ENCODE measurements at places on chromosomes 16 and 17.

DNA sequence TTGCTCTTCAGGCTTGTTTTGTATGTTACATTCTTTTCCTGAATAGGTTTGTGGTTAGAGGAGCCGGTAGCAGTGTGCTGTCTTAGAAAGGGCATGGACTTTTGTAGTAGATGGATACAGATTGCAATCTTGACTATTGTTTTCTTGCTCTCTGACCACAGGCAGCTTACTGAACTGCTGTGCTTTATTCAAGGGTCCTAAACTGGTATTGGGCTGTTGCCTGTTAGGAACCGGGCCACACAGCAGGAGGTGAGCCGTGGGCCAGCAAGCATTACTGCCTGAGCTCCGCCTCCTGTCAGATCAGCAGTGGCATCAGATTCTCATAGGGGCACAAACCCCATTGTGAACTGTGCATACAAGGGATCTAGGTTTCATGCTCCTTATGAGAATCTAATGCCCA, 373.9 kb downstream of the CPPED1 start:
- DNase-seq, result no peak

DNA sequence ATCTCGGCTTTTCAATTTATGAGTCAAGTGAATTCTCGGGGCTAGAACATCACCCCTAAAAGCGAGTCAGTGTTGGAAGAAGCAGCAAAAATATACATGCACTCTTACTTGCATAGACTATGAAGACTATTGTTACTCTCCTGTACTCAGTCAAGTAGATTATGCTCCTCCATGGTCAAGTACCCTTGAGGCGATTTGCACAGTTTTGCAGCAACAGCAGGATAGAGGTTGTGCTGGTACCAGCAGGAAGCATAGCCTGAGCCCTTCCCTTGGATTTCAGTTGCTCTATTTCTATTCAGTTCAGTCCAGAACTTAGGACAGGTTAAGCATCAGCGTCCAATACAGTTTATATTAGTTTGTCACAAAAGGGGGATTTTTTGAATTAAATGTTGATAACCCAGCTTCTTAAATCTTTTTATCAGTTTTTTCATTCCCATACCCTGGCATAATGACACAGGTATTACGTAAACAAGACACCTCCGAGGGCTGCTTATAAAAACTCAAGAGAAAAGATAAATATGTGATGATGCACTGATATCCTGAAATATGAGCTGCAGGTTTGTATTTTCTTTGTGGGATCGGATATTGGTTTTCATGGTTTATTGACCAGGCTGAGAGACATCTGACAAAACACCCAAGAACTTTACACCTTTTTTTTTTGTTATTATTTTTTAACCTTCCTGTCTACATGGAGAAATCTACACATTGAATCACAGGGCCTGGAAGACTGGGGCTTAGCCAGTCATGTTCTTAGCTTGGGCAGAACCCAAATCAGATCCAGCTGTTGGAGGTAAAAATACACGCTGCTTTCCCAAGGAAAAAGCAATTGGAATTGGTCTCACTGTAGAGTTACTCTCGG, 144.1 kb downstream of the PITPNC1 start:
- DNase-seq, result no peak

DNA sequence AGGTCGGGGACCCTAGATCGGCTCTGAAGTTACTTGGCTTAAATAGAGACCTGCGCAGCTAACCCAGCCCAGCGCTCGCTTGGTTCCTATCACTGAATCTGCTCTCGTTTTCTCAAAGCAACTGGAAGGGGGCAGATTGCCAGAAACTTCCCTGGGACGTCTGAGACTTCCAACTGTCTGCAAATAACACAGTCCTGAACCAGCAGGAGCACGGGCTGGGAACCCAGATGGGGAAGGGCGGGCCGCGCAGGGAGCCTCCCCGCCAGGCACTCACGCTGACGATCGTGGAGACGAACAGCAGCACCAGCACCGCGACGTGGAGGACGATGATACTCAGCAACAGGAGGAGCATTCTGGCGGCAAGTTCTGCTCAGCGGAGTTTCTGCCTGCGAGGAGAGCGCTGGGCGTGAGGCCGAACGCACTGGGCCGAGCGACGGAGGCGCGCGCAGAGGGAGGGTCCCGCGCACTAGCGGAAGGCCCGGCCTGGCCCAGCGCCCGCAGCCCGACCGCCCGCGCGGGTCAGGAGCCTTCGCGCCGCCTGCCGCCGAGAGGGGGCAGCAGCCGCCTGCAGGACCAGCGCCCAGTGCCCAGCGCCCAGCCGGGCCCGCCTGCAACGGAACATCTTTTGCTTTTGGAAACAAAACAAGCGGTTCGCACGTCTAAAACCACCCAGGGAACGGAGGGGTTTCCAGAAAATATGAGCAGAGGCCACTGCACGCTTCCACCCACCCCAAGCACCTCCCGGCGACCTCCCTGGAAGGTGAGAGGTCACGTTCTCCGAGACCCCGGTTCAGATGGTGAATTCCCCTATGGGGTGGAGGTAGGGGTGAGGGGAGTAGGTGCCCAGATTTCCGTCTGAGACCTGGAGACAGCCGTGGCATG, 4.5 kb downstream of the PMP22 start:
- DNase-seq, result peak; percentile 81

DNA sequence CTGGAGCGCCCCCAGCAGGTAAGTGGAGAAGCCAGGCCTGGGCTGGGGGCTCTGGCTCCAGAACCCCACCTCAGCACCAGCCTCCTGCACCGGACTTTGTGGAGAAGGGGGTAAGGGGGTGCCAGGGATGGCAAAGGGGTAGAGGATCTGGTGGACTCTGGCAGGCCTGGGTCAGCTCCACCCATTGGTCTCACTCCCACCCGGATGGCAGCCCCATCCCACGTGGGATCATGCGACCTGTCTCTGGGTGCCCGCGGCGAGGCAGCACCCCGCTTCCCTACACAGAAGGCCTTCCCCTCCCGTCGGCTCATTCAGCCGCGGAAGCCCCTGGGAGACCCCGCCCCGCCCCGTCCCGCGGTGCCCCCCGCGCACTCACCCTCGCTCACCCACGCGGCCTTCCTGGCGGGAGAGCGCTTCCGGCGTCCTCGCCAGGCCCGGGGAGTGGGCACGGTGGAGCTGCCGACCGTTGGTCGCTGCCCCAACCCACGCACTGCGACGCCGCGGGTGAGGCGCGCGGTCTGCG, 498 bp upstream of the PLEKHG4 start:
- peak; percentile 80 for DNase-seq

GRCh38 chr16:60945225-60945624, 1091.0 kb downstream of the CDH8 start:
- no peak for DNase-seq

DNA sequence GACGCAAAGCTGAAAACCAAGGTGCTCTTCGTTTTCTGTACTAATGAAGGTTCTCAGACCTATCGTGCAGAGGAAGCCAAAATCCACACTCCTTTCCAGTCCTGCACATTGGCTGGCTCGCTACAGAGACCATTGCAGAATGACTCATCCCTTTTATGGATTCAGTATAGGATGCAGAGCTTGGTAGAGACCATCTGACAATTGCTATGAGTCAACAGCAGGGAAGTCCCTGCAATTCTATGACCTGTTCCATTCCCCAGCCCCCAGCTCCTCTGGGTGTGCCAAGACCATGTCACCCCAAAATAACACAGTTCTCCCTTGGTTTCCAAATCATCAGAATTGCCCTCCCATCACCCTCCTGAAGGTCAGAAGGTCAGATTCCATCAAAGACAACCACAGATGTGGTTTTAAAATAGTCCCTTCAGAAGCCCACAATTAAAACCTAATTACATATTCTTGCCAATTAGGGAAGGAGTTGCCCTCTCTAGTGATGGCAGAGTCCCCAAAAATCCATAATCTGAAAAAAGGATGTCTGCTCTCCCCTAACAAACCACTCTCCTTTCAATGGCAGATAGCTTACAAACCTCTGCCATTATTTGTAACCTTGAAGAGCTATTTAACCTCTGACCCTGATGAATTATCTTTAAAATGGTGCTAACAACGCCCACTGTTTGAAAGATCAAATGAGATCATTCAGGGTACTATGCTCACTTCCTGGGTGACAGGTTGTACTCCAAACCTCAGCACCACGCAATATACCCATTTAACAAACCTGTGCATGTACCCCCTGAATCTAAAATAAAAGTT, 108.2 kb upstream of the RBBP6 start:
- no peak for DNase-seq

DNA sequence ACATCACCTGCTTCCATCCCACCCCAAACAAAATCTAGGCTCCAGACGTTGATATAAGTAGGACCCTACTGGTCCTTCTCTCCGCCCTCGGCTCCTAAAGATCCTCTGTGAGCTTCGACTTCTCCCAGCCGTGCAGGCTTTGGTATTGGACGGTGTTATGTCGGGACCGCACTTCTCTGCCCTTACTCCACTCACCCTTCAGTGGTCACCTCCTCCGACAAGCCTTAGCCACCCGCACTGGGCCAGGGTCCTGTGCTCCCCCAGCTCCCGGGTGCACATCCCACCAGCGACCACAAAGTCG, 1.6 kb downstream of the PSMB10 start:
- no peak for DNase-seq

All from GM13976 (cell line).